NCI-H460 (cell line): ENCODE measurements at places on chromosomes 7 and 10.

DNA sequence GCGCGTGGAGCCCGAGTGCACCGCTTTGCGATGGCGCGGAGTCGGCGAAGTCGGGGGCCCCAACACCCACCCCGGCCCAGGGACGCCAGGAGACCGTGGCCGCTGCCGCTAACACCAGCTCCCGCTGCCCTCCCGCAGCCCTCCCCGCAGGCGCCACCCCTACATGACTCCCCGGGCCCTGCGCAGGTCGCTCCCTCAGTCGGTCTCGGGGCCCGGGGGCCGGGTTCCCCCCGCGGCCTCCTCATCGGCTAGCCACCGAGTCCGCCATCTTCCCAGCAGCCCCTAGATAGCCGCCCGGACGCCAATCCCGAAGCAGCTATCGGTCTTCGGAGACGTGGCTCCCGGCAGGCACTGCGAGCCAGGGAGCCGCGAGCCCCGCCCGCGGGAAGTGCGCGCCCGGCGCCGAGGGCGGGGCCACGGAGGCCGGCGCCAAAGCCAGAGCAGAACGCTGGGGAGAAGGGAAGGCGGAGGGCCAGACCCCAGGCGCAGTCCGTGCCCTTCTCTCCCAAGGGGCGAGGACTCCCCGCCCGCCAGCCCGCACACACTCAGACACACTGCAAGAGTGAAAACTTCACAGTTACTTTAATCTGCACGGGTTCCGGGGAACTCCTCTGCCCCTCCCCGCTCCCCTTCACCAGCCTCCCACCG, at the start of gene FASTK:
Gene FASTK (minus strand): TSS at position 288 of the 648 bp plus-strand sequence. CDS start 43 bp downstream, at position 245.
- peak; percentile 89 for DNase-seq

DNA sequence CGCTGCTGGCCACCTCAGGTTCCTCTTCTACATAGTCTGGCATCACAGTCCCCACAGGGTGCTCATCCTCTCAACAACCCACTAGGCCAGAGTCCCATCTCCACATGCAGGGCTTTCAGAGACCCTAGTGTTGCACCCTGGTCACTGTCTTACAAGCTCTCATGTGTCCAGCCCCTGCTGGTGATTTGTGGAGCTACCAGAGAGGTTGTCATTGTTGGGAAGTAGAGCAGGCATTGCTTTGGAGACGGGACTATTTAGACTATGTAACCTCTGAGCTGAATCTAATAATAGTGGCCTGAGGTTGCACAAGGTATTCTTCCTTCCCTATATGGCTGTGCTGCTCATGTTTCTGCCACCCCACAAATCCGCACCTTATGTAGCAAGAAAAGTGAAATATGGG, 135.3 kb upstream of the VWC2 start:
- no peak for DNase-seq

GRCh38 chr7:28739826-28740225, 218.3 kb downstream of the TRIL start:
- DNase-seq = no peak

- DNase-seq = peak; percentile 72
These were observed at the start of gene ZNF107 for GRCh38 chr7:64665980-64666662. Gene ZNF107, plus strand, starts transcription at chr7:64666133. Its CDS starts 150 bp downstream, at chr7:64666283.

GRCh38 chr10:84844461-84844860, 516.1 kb downstream of the CCSER2 start:
- no peak for DNase-seq
